ENCODE measurements at places on chromosomes 11 and 22.
A peak's percentile ranks its signal among the peaks of the same experiment; 100 is the strongest.

DNA sequence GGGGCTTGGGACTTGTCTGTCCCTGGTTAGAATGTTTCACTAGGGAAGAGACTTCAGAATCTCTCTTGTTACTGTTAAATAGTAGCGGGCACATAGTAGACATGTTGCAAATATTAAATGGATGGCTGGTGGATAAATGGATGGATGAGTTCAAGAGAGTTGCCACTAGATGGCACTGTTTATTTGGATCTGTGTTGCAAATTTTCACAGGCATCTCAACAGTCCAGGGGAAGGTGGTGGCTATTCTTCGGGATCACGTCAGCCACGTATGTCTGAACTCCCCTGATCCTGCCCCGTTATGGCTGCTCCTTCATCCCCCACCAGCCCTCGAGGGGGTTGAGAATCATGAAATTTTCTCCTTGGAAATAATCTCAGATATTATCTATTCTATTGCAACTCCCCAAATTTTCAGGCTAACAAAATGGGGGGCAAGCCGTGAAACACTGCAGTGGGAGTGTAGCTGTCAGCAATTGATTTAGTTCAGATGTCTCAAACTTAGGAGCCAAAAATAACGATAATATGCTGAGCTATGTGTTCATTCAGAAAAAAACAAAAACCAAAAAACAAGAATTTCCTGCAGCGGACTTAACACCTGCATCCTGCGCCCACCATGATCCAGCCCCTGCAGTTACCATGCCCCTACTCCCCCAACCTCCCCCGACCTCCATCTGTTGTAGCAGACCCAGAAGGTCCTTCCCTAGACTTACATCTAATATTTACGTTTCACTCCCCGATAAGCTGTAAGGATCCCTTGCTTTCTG lies 29.1 kb upstream of the BIRC3 start:
- no peak for DNase-seq

DNA sequence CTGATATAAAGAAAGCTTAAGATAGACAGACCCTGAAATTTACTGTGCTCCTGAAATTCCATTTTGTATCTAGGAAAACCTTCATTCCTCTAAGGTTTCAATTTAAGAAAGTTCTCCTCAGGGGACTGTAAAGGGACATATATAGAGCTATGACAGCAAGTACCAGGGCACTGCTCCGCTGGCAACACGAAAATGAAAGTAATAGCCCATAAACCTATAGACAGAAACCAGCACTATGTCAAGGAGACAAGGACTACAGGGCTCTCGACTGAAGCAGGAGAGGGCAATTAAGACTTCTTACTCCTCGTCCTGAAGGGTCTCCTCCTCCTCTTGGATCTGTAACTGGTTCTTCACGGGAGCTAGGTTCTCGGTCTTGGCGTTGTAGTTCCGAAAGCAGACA lies 6.9 kb downstream of the FEZ1 start:
- DNase-seq = no peak

- no peak for DNase-seq
These were observed 12.0 kb downstream of the OR8A1 start for GRCh38 chr11:124581817-124582216.

GRCh38 chr22:26485013-26485412 lies 1.3 kb downstream of the SRRD start:
- no peak for DNase-seq

DNA sequence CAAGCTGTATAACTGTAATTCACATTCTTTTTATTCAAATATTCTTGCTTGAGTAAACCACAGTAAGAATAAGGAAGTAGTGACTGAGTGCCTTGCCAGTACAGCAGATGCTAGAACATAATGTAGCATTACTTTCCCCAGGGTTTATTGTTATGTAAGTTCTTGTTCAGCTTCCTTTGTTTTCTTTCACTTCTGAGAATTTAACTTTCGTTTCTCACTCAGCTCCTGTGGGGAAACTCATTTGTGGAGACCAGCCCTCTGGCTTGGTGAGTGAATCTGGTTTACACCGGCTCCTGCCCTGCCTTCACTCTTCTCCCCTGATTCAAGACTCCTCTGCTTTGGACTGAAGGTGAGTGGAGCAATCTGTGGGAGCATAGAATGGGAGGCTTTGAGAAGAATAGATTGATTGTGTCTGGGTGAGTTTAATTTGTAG lies at the start of gene TRIM22:
TRIM22 (plus strand) TSS at position 240 of the 433 bp plus-strand sequence. CDS start 6,443 bp downstream, outside the sequence.
- peak; percentile 36 for DNase-seq
